ENCODE measurements at places on chromosomes 1 and 21.

GRCh38 chr1:43074244-43074643, 97.8 kb downstream of the EBNA1BP2 start:
- DNase-seq: no peak

DNA sequence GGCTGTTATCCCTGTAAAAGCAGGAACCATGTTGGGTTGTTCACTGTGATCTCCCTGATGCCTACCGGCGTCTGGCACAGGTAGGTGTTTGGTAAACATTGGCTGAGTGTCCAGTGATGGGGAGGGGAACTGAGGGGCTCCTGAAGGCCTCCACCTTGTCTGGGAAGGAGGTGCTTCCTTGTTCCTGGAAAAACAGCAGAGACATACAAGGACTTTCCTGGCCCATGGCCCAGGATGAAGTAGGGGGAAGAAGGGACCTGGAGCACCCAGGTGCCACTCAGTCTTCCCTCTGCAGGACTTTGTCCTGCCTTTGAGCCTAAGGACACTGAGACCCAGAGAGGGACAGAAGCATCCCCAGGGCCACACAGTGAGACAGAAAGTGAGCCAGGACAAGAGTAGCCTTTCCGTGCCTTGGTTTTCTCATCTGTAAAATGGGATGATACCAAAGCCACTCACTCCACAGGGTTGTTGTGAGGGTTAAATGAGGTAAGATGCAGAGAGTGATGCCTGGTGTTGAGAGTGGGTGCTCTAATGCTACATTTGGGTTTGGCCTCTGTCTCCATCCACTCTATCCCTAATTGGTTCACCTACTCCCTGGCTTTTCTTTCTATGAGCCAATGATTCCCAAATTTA, 6.1 kb upstream of the HEYL start:
- no peak for DNase-seq

GRCh38 chr21:46515109-46515508, 56.4 kb downstream of the DIP2A start:
- peak; percentile 85 for DNase-seq

DNA sequence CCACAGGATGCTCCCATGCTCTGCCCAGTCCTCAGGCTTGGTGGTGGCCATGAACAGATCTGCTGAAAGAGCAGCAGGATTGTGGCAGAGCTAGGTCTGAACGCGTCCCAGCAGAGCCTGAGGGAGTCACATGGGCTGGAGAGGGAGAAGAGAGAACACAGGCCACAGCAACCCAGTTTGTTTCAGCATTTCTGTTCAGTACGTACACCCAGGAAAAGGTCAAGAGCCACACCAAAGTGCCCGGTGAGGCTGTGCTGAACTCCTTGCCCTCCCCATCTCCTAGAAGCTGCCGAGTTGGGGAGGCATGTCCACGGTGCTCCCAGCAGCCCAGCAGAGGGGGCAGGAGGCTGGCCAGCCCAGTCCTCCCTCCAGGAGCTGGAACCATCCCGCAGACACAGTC, 5.5 kb downstream of the PKP1 start:
- no peak for DNase-seq

GRCh38 chr1:81221564-81221963, 579.2 kb upstream of the ADGRL2 start:
- peak; percentile 11 for DNase-seq

All from right cardiac atrium (tissue), 5 donors.